ENCODE measurements at places on chromosomes 2 and 18.

DNA sequence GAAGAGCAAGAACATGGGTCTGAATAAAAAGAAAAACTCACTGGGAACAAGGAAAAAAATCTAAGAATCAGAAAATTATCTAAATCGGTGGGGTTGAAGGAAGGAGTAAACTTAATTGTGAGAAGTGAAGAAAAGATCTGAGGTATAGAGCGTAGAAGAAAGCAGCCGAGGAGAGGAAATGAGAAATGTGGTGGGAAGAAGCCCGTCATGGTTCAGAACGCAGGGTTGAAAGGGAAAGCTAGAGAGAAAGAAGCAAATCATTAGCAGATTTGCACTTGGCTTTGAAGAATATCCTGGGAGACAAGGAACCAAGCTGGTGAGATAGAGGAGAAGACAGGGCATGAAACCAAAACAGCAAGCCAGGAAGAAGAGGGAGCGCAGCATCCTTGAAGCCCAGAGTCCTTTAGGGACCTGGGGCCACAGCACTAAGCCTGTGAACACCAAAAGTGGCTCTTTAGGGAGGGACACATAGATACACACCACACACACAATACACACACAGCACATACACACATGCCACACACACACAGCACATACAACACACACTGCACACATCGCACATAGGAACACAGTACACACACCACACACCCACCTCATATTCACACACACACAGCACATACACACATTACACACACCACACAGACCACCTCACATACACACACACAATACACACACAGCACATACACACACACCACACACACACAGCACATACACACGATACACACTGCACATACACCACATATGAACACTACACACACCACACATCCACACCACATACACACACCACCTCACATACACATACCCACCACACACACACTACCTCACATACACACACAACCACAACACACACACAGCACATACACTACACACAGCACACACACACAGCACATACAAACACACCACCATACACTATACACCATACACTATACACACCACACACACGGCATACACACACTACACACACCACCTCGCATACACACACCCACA, 274.6 kb downstream of the ETAA1 start:
- DNase-seq, result no peak

GRCh38 chr2:43343573-43344304, 117.3 kb upstream of the ZFP36L2 start:
- DNase-seq, result no peak

- DNase-seq, result peak; percentile 24
Measured at GRCh38 chr2:111171337-111171930, 50.7 kb downstream of the BCL2L11 start.

DNA sequence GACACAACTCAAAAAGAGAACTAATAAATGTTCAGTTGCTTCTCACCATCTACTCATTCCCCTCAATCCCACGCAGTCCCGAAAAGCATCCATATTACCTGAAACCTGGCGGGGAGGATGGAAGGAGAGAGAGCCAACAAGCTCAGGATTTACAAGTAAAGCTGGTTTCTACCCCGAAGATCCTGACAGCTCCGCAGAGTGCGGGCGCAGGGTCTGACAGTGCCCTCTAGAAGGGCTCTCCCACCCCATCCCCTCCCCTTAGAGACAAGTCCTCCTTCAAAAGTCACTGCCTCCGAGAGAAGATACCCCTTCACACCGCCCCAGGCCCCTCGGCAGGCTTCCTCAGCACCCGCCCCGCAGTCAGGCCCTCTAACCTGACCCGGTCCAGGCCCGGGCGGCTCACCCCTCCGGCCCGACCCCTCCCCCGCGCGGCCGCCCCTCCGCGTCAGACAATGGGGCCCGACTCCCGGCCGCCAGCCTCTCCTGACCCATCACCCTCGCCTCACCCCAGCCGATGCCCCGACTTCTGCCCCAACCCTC, 550 bp downstream of the RAB1A start:
- peak; percentile 23 for DNase-seq

DNA sequence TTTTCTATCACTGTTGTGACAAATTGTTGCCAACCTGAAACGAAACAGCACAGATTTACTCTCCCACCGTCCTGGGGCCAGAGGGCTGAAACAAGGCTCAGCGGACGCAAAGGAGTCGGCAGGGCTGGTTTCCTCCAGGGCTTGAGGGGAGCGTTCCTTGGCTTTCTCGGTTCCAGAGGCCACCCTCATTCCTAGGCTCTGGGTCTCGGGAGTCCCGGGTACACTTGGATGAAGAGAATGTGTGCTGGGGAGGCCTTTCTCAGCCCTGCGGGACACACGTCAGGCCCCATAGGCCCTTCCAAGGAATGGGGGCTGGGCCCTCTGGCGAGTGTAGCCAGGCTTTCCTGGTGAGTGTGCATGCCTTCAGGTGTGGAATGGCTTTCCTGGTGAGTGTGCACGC, 287.3 kb upstream of the HS6ST1 start:
- DNase-seq, result no peak

GRCh38 chr2:22748909-22749308, 636.1 kb upstream of the KLHL29 start:
- DNase-seq, result no peak

- DNase-seq, result no peak
Measured at GRCh38 chr2:171610824-171611223, 76.4 kb upstream of the DYNC1I2 start.

DNA sequence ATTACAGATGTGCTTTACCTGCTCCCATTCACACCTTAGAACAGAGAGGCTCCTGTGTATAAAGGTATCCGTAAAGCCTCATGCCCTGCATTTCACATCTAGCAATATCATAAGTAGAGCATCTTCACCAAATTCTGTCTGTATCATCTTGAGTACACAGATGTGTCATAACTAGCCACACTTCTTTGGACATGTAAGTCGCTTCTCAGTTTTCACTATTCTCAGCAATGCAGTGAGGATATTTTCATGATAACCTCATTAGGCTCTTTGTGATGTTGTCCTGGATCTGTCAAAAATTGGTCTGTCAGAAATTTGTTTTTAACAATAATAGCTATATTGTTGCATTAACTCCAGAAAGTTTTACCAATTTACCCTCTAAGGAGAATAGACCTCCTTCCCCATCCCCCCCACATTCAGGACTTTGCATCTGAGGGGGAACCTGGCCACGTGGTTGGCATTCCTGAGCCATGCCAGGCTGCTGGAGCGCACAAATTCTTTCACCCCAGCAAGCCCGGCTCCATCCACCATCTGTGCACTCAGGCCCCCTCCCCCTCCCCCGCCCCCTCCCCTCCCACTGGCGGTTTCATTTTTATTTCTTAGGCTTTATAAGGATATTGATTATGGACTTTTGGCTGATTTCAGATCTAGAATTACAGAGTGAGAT, 34.1 kb downstream of the AGAP1 start:
- no peak for DNase-seq

- no peak for DNase-seq
Measured at GRCh38 chr18:45324495-45325113, 290.7 kb upstream of the SLC14A2 start.

- no peak for DNase-seq
Measured at GRCh38 chr18:26133652-26134051, at the start of gene PSMA8. Gene PSMA8 (plus strand): TSS chr18:26133869. CDS start chr18:26133966, 97 bp downstream.

DNA sequence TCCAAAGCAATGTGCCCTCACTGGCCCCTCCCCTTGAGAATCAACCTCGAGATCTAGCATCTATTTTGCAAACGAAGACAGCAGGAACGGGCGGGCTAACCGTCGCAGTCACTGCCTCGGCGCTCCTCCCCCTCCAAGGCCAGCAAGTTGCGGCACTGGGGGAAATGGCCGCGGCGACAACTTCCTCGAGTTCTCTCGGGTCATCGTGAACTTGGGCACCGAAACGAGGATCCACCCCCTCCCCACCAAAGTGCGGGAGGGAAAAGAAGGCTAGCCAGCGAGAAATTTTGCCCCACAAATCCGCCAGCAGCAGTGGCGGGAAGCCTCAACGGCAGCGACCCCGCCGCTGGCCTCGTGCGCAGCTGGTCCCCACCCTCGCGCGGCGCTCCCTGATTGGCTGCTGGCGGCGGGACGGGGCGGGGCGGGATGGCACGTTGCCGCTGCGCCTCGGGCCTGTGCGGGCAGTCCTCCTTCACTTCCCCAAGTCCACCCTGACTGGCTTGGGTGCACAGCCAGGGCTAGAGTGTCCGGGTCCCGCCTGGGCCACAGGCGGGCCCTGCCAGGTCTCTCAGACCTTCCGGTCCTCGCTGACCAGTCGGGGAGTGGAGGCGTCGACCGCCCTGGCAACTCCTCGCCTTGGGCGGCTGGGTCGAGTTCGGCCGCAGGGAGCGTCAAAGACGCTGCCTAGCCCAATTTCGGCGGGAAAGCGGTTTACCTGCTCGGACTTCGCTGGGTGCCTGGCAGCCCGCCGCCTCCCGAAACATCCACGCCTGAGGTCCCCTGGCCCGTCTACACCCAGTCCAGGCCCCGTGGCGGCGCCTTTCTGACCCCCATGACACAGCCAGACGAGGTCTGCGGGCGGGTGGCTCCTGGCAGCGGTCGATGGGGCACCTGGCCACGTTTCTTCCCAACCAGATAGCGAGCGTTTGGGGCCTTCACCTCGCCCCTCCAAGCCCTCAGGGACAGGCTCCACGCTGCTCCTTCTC, at the start of gene BOLL:
Gene BOLL (minus strand): TSS at position 364 of the 986 bp plus-strand sequence. CDS start 3,469 bp downstream, outside the sequence.
- DNase-seq, result no peak

- no peak for DNase-seq
Measured at GRCh38 chr2:132729522-132729921, 59.5 kb upstream of the LYPD1 start.

GRCh38 chr2:143284087-143284675, 155.0 kb downstream of the ARHGAP15 start:
- DNase-seq, result no peak

- no peak for DNase-seq
Measured at GRCh38 chr2:131153529-131153928, 48.4 kb downstream of the PLEKHB2 start.
